ENCODE measurements at places on chromosomes 13 and 19.

GRCh38 chr13:91574766-91575165, 176.3 kb downstream of the GPC5 start:
- no peak for DNase-seq

- no peak for DNase-seq
Measured at GRCh38 chr13:100513987-100514670, 74.5 kb downstream of the GGACT start.

DNA sequence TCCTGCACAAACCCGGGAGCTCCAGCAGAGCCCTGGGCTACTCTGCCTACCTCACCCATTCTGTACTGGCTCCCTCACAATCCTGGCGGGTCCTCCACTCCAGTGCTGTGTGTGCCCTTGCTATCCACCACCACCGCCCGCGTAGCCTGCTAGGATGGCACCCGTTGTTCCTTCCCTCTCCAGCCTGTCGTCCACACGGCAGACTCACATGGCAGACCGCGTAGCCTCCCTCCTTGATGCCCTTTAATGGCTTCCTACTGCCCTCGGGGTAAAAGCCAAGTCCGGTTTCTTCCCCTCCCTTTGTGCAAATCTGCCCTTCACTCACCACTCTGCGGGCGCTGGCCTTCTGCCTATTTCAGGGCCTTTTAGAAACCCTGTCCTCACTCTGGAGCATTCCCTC, 106.6 kb downstream of the RAB20 start:
- DNase-seq, result no peak

DNA sequence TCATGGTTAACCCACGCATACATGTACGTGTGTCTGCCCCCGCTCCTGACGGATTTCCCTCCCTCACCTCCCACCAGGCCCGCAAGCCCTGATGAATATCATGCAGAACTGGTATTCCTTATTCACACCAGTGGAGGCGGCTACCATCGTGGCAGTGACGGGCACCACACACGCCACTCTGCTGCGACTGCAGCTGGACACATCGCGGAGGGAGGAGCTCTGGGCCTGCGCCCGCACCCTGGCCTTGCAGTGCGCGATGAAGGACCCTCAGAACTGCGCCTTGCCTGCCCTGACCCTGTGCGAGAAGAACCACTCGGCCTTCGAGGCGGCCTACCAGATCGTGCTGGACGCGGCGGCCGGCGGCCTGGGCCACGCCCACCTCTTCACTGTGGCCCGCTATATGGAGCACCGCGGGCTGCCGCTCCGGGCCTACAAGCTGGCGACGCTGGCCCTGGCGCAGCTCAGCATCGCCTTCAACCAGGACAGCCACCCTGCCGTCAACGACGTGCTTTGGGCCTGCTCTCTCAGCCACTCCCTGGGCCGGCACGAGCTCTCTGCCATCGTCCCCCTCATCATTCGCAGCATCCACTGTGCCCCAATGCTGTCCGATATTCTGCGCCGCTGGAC, 35.0 kb downstream of the ZSWIM4 start:
- DNase-seq, result no peak

- DNase-seq, result no peak
Measured at GRCh38 chr19:30168760-30169159, 203.4 kb upstream of the ZNF536 start.

GRCh38 chr19:3003046-3003445, 25.7 kb downstream of the TLE6 start:
- no peak for DNase-seq

- DNase-seq, result no peak
Measured at GRCh38 chr13:111129465-111130115, 14.5 kb downstream of the ARHGEF7 start.

DNA sequence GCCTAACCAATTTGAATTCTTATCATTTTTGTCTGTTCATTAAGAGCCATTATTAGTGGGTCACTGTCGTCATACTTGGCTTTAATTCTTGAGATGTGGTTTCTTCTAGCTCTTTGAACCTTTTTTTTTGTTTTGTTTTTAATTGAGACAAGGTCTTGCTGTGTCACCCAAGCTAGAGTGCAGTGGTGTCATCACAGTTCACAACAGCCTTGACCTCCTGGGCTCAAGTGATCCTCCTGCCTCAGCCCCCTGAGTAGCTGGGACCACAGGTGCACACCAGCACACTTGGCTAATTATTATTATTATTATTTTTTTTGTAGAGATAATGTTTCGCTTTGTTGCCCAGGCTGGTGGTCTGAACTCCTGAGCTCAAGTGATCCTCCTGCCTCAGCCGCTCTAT, 25.8 kb upstream of the LDLR start:
- no peak for DNase-seq

- DNase-seq, result no peak
Measured at GRCh38 chr13:29733147-29733611, 117.2 kb downstream of the UBL3 start.

- DNase-seq, result peak; percentile 38
Measured at GRCh38 chr19:11242864-11243797, 3.7 kb downstream of the ANGPTL8 start.

DNA sequence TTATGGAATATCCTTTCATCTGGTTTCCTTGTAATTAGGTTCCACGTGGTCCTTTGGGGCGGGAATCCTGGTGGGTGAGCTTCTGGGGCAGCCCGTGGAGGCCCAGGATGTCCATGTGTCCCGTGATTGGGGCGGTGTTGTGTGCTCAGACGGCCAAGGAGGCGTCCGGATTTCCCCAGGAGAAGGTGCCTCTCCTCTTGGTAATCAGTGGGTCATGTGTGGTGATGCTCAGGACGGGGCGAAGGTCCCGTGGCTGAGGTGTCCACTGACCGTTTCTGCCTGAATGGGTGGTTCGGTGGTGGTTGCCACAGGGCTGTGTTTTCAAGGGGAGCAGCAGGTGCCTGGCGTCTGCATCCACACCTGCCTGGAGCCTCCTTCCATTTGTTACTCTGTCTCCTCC, 52.2 kb upstream of the F7 start:
- DNase-seq, result no peak

GRCh38 chr19:3345850-3346460, 20.4 kb upstream of the NFIC start:
- DNase-seq, result no peak

DNA sequence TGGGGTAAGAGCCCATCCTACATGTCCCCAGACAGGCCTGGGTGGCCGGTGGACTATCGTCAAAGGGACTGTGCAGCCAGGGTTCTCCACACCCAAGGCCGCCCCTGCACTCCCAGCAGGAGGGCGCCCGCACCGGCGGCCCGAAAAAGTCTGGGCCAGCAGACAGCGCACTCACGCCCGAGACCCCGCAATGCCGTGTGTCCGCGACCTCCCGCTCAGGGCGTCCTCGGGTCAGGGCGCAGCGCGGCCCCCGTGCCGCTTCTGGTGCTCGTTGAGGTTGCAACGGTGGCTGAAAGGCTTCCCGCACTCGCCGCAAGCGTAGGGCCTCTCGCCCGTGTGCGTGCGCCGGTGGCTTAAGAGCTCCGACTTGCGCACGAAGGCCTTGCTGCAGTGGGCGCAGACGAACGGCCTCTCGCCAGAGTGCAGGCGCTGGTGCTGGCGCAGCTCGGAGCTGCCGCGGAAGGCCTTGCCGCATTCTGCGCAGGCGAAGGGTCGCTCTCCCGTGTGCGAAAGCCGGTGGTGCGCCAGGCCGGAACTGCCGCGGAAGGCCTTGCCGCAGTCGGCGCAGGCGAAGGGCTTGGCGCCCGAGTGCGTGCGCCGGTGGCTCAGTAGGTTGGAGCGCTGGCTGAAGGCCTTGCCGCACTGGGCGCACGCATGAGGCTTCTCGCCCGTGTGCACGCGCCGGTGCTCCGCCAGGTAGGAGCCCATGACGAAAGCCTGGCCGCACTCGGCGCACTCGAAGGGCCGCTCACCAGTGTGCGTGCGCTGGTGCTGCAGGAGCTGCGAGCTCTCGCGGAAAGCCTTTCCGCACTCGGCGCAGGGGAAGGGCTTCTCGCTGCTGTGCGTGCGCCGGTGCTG, 2.8 kb upstream of the A1BG start:
- no peak for DNase-seq

- no peak for DNase-seq
Measured at GRCh38 chr19:6402837-6403608, 10.1 kb upstream of the GTF2F1 start.

GRCh38 chr19:2888731-2889224, 11.9 kb upstream of the ZNF57 start:
- DNase-seq, result no peak

DNA sequence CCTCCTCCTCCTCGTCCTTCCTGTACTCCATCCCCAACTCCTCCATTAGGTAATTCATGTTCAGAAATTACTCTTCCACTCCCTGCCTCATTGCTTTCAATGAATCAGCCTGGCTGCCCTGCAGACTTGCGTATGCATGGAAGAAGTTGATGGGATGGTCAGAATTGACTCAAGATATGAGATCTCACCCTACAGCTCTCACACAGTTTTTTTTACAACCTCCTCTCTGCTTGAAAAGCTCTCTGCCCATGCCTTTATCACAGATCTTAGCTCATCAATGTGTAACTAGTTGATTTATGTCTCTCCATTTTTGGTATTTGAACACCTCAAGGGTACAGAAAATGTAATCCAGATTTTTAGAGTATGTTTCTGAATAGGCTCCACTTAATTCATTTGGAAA, 506.9 kb downstream of the TBC1D4 start:
- no peak for DNase-seq

DNA sequence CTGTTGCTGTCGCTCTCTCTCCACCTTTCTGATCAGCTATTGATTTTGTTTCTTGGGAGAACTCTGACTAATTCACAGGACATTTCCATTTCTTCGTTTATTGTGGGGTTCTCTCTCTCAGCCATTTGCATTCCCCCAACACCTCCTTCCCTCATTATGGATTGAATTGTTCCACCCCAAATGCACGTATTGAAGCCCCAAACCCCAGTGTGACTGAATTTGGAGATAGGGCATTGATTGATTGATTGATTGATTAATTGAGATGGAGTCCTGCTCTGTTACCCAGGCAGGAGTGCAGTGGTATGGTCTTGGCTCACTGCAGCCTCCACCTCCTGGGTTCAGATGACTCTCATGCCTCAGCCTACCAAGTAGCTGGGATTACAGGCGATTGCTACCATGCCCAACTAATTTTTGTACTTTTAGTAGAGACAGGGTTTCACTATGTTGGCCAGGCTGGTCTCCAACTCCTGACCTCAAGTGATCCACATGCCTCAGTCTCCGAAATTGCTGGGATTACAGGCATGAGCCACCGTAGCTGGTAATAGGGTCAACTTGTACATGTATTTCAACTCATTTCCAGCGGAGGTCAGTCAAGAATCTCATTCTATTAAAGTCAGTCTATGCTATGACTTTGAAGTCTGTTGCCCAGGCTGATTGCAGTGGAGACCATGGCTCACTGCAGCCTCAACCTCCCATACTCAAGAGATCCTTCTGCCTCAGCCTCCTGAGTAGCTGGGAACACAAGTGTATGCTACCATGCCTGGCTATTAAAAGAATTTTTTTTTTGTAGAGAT, 13.6 kb downstream of the NFILZ start:
- DNase-seq, result no peak

GRCh38 chr13:75869981-75870380, 233.9 kb downstream of the LMO7 start:
- no peak for DNase-seq

DNA sequence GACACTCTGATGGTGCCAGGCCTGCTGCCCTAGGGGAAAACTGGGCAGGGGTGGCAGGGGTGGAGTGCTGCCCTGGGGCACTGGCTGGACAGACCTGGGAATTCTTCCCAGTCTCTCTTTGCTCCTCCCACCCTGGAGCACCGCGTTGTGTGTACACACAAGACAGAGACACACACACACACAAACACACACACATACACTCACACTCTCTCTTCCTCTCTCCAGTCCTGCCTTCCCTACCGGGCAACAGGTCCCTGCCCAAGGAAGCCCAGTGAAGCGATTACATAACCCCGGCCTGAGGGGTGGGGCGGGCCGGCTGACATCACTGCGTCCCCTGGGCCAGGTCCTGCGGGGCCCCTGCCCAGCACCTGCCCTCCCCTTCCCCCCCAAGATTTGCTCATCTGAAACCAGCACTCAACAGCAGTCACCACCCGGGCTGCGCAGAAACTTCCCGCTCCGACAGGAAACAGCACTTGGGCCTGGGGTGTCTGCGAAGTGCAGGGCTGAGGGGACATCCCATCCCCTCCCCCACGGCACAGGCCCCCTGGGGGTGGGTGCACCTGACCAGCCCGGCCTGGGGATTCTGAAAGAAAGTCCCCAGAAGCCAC, 1.2 kb downstream of the MKNK2 start:
- peak; percentile 51 for DNase-seq

DNA sequence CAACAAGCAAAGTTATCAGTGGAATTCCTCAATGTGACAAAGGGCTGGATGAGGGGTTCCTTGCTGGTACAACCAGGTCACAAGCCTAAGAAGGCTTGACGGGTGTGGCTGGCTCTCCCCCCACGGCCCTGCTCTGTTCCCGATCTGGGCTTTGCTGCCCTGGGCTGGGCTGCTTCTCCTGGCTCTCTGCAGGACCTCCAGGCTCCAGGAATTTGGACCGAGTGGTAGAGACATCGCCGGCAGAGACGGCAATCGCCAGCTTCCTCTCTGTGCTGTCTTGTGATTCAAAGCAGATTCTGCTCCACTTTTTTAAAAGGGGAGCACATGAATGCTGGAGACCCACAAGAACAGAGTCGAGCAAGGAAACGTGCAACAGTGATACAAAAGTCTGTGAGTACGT, at the start of gene SERPINE3:
SERPINE3 (plus strand) TSS at position 338 of the 400 bp plus-strand sequence. CDS start 1,401 bp downstream, outside the sequence.
- no peak for DNase-seq

DNA sequence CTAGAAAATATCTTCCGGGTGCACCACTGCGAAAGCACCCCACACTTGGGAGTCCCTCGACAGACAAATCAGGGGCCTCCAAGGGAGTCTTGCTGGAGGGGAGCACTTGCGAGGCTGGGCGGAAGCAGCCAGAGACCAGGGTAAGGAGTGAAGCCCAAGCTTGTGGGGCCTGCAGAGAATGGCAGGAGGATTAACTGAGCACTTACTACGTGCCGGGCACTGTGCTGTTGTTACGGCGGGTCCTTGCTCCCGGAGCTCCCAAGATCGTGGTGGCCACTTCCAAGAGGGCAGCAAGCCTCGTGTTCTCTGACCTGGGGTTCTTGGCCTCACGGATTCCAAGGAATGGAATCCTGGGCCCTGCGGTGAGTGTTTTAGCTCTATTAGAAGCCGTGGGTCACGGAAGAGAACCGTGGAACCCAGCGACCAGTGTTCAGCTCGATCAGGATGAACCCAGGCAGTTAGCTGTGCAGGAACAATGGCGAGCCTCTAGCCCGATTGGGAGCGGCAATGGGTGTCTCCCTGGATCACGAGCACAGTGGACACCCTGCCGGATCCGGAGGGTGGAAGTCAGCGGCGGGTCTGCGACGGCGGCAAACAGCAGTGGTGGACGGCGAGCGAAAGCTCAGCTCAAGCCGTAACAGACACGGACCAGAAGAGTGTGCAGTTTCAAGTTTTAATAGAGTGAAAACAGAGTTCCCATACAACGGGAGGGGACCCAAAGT, 9.6 kb downstream of the TTYH1 start:
- DNase-seq, result no peak

- no peak for DNase-seq
Measured at GRCh38 chr19:33486936-33487811, 34.4 kb downstream of the PEPD start.

DNA sequence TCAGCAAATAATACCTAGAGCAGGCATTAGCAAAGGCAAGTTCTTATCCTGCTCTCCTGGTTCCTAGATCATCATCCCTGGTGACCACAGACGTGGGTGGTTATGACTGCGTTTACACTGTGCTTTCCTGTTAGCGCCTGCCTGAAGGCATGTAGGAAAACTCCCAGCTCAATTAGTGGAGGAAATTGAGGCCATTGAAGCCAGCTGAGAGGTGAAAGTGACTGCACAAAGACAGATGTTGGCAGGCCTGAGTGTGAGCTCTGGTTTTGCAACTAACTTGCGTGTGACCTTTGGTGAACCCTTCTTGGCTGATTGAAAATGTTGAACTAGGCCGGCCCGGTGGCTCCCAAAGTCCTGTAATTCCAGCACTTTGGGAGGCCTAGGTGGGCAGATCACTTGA, 17.5 kb upstream of the NWD1 start:
- peak; percentile 98 for DNase-seq

- no peak for DNase-seq
Measured at GRCh38 chr19:4196587-4197148, 14.2 kb downstream of the ANKRD24 start.
